Uterine smooth muscle cell (primary cell): ENCODE measurements at places on chromosomes 16 and 17. TPM values are rescaled to one million over a fixed set of nuclear protein-coding genes. Genes with fewer than 3 reads are reported as not detected.

PRAC2 gene
- not detected in 2 replicates for total RNA-seq

EVI2B gene
- total RNA-seq: 0.12 TPM in 1 of 2 replicates, not detected in the other

MYH3 gene
- 0.77 and 0.87 TPM in 2 replicates for total RNA-seq

NPIPB13 gene
- total RNA-seq: 0.33 and 0.75 TPM in 2 replicates

EIF1 gene
- total RNA-seq: 134 and 145 TPM in 2 replicates

CDH5 gene
- 0.33 and 0.50 TPM in 2 replicates for total RNA-seq

SCGB1C2 gene
- not detected in 2 replicates for total RNA-seq

METRNL gene
- 71.2 and 137 TPM in 2 replicates for total RNA-seq

RILP gene
- 5.2 and 5.6 TPM in 2 replicates for total RNA-seq
